CD4-positive, alpha-beta T cell treated with Interleukin-4 for 4 hours (primary cell): ENCODE measurements at places on chromosomes 11 and 22.

GRCh38 chr22:38414009-38414395 is 41.0 kb downstream of the KCNJ4 start:
- no peak for DNase-seq

DNA sequence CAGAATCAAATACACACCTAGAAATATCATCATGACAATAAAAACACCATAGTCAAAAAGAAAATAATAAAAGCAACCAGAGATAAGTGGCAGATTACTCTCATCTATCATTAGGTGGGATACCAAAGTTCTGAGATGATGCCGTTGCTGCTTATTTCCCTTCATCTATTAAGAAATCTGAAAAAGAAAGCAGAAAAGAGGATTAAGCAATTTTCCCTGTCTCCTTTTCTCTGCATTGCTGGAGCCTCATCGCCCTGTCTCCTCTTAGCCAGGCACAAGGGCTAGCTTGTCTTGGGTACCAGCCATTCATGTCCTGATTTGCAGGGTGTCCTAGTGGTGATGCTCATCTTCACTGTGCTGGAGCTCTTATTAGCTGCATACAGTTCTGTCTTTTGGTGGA is 3.9 kb upstream of the MS4A14 start:
- no peak for DNase-seq

GRCh38 chr11:121494355-121495099 is 41.8 kb upstream of the SORL1-AS1 start:
- peak; percentile 23 for DNase-seq

GRCh38 chr11:133895061-133895479 is 49.8 kb upstream of the SPATA19 start:
- DNase-seq = no peak

- peak; percentile 26 for DNase-seq
Observed at GRCh38 chr11:110565357-110566336, 135.9 kb downstream of the FDX1 start.

- no peak for DNase-seq
Observed at GRCh38 chr11:4654635-4655369, 11.0 kb downstream of the OR51E1 start.

DNA sequence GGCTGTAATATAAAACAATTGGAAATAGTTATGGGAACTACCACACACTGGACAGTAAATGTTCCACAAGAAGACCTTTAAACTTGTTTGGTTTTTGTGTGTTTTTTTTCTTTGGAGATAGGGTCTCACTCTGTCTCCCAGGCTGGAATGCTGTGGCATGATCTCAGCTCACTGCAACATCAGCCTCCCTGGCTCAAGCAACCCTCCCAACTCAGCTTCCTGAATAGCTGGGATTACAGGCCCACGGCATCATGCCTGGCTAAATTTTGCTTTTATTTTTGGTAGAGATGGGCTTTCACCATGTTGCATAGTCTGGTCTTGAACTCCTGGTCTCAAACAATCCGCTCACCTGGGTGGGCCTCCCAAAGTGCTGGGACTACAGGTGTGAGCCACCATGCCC is 121.0 kb downstream of the MPPED2 start:
- DNase-seq = no peak

- DNase-seq = no peak
Observed at GRCh38 chr22:30861688-30862552, 106.7 kb downstream of the MORC2 start.

DNA sequence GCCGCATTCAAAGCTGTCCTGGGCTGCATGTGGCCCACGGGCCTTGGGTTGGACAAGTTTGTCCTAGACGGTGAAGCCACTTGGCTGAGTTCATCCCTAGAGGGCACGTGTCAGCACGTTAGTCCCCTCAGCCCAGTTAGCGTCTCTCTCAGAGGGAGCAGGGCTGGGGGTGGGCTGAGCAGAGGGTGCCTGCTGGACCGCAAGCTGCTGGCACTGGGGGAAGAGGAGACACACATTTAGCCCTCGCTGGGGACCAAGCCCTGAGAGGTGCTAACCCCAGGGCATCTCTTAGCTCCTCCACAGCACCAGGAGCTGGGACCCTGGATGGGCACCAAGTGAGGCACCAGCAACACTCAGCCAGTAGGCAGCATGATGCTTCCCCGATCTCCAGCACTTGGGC is 107.0 kb downstream of the SHANK2 start:
- no peak for DNase-seq

DNA sequence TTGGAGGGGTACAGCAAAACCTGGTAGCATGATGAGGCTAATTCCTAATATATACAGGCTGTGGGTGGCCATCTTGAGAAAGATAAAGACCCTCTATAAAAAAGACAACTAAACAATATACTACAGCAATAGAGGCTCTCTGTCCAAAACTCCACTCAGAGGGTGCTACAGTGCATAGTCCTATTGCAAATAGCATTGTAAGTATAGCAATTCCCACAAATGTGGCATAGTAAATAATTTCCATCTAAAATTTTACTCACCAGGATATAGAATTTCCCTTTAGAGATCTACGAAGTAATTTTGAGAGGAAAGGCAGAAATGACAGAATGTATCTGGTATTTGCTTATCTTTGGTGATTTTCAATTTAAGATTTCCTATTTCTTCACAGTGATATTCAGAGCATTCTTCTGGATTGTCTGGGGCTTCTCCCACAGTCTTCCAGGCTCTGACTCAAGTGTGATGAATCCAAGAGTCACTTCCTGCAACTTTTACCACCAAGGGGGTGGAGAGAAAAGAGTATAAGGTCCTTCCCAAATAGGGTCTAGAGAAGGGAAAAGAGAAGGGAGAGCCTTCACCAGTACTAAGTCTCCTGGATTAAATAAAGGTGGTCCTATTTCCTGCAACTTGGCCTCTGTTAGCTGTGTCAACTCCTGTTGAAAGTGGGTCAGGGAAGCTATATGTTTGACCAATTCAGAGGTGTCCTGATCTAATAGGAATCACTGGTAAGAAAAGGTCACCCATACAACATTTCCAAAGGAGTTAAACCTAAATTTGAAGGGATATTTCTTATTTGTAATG is 1054.7 kb upstream of the CNTN5 start:
- DNase-seq = no peak
